ENCODE measurements at places on chromosomes 12 and 14.

DNA sequence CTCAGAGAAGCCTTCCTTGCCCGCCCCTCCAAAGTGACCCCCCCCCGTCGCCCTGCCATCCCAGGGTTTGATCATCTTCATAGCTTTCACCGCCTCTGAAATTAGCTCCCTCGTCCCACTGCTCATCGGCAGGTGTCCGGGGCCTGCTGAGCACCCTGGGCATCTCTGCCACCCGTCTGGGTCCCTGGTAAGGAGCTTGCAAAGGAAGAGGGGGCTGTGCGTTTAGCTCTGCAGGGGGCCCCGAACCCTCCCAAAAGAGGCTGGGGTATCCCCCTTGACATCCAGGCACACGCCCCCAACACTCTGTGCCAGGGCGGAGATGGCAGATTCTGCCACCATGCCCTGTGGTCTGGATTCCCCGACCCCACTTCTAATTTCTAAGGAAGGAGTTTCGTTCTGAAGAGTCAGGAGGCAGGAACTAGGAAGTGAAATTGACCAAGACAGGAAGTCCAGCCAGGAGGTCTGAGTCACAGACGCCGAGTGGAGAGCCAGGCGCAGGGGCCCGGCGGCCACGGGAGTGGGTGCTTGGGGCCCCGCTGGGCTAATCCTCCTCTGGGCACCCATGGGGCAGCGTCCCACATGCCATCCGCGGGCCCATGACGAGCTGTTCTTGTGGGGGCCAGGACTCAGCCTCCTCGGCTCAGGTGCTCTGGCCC, 95.7 kb downstream of the RFLNA start:
- peak; percentile 25 for DNase-seq

GRCh38 chr12:5478081-5478706, 46.3 kb downstream of the NTF3 start:
- DNase-seq, result no peak

GRCh38 chr12:91142221-91142631, 30.9 kb upstream of the LUM start:
- no peak for DNase-seq

DNA sequence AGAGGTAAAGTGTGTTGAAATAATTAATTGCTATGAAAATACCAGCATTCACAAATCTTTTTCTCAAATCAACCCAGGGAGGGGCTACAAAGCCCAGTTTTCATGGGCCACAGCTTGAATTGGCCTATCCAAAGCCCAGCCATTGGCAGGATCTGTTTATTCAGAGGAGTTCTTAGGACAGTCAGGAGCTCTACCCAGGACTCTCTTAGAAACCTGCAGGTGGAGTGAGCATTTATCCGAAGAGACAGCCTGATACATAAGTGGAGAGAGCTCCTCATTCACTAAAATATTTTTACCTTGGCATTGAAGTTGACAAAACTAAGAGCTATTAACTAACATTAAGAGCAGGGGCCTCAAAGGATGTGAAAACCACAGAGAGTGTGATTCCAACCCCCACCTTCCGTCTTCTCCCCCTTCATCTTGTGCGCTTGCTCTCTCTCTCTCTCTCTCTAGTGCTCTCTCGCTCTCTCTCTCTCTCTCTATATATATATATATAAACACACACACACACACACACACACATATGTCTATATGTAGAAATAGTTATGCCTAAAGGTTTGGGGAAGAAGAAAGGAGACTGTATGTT, 315.5 kb downstream of the SNAPC1 start:
- DNase-seq, result no peak

DNA sequence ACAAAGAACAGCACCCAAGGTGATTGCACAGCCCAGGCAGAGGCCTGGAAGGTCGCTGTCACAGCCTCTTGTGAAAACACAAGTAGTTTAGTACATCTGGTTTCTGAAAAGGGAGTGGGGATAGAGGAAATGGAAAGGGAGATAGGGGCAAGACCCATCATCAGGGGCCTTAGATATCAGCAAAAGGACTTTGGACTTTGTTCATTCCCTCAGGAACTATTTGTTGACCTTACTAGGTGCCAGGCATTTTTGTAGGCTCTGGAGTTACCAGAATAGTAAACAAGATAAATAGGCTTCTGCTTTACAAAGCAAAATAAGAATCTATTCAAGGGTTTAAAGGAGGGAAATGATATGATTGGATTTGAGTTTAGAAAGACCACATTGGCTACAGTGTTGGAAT, 199.4 kb upstream of the CDKN3 start:
- no peak for DNase-seq

DNA sequence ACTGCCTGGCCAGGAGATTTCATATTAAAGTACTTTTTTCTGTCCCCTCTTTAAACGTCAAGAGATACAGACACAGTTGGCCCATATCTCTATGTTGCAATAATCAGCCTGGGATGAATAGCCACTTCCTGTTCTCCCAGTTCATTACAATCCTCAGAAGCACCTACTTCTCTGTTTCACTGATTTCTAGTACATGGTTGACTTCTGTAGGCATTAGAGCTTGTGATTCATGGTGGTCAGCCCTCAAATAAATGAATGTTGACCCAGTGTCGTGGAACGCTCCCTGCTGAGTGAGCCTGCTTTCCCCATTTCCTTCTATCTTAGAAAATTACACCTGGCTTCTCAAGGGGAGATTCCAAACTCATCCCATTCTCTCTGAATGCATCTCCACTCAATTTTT, 416.7 kb downstream of the PDZRN4 start:
- DNase-seq, result no peak

DNA sequence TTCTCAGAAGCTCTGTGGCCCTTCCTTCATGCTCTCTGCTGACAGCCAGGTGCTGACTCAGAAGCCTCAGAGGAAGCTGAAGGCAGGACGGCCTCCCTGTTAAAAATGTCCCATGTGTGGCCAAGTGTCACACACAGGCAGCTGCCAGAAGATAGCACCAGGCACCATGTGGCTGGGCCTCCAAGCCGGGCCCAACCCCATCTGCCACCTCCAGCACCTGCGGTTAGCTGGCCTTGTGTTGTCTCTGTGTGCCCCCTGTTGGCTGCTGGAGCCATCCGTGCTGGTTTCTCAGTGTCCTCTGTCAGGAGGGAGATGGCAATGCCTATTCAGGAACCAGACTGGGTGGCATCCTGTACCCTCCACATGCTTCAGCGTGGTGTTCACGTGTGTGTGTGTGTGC, 63.2 kb downstream of the TSPAN11 start:
- DNase-seq, result peak; percentile 32

- no peak for DNase-seq
These were observed 317.5 kb upstream of the SOX5 start for GRCh38 chr12:24266982-24267381.

GRCh38 chr12:28351414-28351813, 161.2 kb downstream of the CCDC91 start:
- no peak for DNase-seq

GRCh38 chr12:25719505-25719904, 166.4 kb upstream of the LMNTD1 start:
- no peak for DNase-seq

DNA sequence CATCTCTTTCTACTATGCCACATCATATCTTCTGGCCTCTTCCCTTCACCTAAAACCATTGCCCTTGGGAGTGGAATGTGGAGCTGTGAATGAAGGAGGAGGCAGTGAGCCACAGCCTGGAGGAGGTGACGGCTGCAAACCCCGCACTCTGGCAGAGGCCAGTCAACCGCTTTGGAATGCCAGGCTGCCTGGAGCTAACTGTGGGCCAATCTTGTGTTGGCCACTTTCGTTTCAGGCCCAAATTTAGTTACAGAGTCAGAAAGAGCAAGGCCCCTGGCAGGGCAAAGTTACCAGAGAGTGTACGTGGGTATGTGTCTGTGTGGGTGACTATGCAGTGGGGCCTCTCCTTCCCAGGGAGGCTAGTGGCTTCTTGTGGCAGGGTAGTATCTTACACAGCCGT, 40.1 kb downstream of the CACNA1C start:
- no peak for DNase-seq

- no peak for DNase-seq
These were observed 10.2 kb upstream of the HMGA2 start for GRCh38 chr12:65814038-65814437.

GRCh38 chr12:57233357-57234232, 4.1 kb downstream of the SHMT2 start:
- DNase-seq, result no peak

DNA sequence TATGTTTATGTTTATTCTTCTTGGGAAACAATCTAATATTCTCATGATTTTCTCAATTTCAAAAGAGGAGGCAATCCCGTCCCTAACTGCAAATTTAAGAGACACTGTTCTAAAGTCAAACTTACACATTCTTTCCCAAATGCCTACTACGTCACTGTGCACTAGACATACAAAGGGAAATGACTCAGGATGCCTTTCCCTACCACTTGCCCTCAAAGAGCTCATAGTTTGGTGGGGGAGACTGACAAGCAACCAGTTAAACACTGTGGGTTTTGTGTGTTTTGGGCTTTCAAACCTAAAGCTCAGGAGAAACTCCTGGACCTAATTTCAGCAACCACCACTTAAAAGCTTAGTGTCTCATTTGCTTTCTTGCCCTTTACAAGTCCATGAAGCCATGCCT, 58.4 kb downstream of the ATP2B1 start:
- DNase-seq, result no peak

- DNase-seq, result no peak
These were observed 20.0 kb upstream of the STAC3 start for GRCh38 chr12:57270966-57271470.

DNA sequence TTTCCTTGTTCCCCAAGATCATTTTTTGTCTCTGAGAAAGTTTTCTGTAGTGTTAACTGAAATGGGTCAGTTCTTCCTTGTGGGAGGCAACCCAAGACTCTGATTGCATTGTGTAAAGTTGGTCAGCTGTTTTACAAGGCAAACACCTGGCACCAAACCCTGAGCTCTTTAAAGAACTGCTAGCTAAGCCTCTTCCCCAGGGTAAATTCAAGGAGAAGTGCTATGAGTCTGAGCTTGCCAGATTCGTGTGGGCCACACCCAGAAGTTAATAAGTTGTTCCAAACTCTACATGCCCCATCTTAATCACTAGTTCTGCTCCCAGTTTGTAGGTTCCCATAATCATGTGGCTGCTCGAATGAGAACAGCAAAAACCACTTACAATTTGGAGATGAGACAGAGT, 214.5 kb downstream of the BTG1 start:
- DNase-seq, result no peak

DNA sequence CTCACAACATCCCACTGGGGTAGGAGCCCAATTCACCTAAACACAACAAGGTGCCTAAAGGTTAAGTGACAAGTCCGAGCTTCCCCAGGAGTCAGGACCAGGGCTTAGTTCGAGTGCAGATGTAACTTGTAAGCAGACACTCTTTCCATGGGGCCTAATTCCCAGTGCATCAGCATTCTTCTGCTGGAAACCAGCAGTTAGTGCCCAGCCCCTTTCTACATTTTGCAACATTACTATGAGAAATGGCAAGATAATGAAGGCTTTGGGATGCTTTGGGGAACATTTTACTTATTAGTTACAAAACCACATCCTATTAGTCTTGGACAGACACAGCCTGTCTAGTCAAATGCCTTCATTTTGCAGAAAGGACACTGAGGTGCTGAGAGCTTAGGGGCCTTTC, 179.8 kb downstream of the CALM1 start:
- DNase-seq, result no peak

DNA sequence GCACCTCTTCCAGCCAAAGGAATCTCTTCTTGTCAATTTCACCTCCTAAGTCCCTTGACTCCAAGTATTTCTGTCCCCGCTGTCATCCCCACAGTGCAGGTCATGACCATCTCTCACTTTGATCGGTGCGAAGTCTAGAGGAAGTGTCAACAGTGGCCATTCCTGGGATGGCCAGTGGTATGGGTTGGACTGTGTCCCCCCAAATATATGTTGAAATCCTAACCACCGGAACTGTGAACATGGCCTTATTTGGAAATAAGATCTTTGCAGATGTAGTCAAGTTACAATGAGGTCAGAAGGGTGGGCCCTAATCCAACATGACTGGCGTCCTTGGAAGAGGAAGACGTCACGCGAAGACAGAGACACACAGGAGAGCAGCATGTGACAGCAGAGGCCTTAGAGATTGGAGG, 155.9 kb upstream of the PRMT8 start:
- no peak for DNase-seq

GRCh38 chr12:25332143-25332542, 81.4 kb upstream of the KRAS start:
- no peak for DNase-seq

GRCh38 chr14:48113713-48114112, 438.3 kb upstream of the MDGA2 start:
- DNase-seq, result no peak

DNA sequence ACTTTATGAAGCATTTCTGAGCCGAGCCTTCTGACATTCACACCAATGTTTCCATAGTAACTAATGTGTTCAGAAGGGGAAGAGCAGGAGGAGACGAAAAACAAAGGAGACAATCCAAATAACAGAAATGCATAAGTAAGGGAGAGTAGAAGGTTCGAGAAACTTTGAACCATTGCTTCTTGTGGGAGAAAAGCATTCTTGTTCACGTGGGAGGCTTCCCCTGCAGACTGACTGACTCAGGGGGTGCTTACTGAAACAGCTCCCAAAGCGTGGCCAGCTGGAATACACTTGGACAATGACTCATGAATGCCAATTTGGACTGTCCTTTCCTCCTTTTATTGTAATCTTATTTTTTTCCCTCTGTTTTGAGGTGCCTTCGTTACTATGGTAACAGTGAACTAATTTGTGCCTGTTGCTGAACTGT, 73.9 kb downstream of the NEDD1 start:
- DNase-seq, result no peak

GRCh38 chr14:37622231-37622923, 26.9 kb downstream of the TTC6 start:
- DNase-seq, result no peak

DNA sequence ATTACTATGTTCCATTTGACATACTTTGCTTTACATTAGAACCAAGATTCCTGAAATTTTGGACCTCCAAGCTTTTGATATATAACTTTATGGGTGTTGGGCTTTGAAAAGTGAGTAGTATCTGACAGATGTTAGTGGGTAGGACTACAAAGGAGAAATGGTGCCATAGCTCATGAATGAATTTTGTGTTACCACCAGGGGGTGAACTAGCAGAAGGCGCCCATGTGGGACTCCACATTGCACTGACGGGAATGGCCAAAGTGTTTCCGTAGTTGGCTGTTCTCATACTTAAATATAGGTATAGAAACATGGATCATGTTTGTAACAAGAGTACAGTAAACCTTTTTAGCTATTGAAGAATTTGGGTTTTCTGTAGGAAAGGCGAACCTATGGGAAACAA, 337.5 kb downstream of the FLRT2 start:
- no peak for DNase-seq

GRCh38 chr12:3896801-3897351, 23.7 kb upstream of the PARP11 start:
- DNase-seq, result no peak

- DNase-seq, result no peak
These were observed 94.2 kb downstream of the SINHCAF start for GRCh38 chr12:31231611-31232360.

DNA sequence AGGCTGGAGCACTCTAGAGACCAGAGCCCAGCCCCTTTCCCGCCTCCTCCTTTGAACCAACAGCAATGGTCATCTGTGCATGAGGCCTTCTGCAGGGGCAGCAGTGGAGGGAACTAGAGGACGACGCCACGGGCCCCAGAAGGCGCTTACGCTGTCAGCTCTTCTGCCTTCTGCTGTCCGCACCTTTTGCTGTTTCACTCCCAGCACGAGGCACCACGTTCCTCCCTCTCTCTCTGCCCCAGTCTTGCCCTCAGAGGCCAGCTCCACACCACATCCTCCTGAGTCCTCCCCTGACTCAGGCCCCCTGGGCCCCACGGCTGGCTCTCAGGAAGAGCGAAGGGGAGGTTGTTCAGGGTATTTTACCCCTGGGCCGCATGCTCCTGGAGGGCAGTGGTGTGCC, 15.5 kb downstream of the MMAB start:
- no peak for DNase-seq

- no peak for DNase-seq
These were observed 242.2 kb upstream of the OR4E1 start for GRCh38 chr14:21915826-21916225.

GRCh38 chr12:12985817-12986408, 14.2 kb downstream of the HEBP1 start:
- peak; percentile 34 for DNase-seq

Data from activated T-cell treated with anti-CD3 and anti-CD28 coated beads, Interleukin-2, amount 50 U/mL, for 48 hours (primary cell).